ENCODE measurements at places on chromosomes 3 and 15.

GRCh38 chr3:46829699-46830208 lies 33.5 kb downstream of the MYL3 start:
- no peak for DNase-seq

GRCh38 chr15:64842986-64843561 lies 1.4 kb downstream of the PLEKHO2 start:
- no peak for DNase-seq

- DNase-seq: no peak
Measured at GRCh38 chr3:194973366-194974000, 287.8 kb downstream of the FAM43A start.

GRCh38 chr15:42102646-42103235 lies 8.4 kb upstream of the PLA2G4D start:
- DNase-seq: no peak

GRCh38 chr3:112974894-112975293 lies at the start of gene CD200R1:
TSS of gene CD200R1 (minus strand) at chr3:112975103. CDS start at chr3:112974857, 246 bp downstream.
- no peak for DNase-seq

GRCh38 chr3:4587061-4587837 lies 94.1 kb downstream of the ITPR1 start:
- DNase-seq: no peak

GRCh38 chr3:143081844-143082778 lies 37.5 kb upstream of the CHST2 start:
- DNase-seq: no peak

GRCh38 chr15:95174301-95175259 lies 943.2 kb downstream of the MCTP2 start:
- DNase-seq: no peak

GRCh38 chr15:73927003-73927475 lies 777 bp downstream of the LOXL1 start:
- DNase-seq: peak; percentile 82
